ENCODE measurements at places on chromosomes 7 and 10. TPM values are rescaled to one million over a fixed set of nuclear protein-coding genes. Genes with fewer than 3 reads are reported as not detected.
A peak's percentile ranks its signal among the peaks of the same experiment; 100 is the strongest.

The GOLGA7B gene
- total RNA-seq = 0.68 TPM

DNA sequence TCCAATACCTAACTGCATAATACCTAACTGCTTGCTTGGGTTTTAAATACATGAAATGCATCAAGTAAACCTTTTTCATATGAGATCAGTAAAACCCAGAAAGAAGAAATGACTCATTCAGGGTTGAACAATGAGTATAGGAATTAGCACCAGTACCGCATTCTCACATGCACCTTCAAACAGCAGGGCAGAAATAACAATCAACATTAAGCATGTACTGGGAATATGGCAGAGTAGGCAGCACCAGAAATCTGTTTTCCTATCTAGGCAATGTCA lies 850.3 kb upstream of the SORCS1 start:
- DNase-seq = no peak

DNA sequence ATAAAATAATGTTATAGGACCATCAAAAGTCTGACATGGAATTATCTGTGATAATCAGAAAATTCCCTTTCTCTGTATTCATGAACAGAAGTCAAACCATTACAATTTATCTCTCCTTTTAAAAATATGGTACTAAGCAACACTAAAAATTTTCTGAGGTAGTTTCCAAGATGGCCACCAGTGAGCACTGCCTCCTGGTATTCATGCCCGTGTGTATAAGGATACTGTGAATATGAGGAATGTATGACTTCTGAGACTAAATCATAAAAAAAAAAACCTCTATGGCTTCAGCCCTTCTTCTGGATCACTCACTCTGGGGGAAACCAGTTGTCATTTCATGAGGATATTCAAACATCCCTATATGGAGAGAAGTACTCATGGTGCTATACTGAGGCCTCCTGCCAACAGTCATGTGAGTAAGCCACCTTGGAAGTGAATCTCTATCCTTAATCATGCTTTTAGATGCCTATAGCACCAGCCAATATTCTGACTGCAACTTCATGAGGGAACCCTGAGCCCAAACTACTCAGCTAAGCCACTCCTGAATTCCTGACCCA lies 41.1 kb downstream of the SIRT1 start:
- DNase-seq = peak; percentile 38

GRCh38 chr7:51295440-51296245 lies 21.0 kb downstream of the COBL start:
- no peak for DNase-seq

DNA sequence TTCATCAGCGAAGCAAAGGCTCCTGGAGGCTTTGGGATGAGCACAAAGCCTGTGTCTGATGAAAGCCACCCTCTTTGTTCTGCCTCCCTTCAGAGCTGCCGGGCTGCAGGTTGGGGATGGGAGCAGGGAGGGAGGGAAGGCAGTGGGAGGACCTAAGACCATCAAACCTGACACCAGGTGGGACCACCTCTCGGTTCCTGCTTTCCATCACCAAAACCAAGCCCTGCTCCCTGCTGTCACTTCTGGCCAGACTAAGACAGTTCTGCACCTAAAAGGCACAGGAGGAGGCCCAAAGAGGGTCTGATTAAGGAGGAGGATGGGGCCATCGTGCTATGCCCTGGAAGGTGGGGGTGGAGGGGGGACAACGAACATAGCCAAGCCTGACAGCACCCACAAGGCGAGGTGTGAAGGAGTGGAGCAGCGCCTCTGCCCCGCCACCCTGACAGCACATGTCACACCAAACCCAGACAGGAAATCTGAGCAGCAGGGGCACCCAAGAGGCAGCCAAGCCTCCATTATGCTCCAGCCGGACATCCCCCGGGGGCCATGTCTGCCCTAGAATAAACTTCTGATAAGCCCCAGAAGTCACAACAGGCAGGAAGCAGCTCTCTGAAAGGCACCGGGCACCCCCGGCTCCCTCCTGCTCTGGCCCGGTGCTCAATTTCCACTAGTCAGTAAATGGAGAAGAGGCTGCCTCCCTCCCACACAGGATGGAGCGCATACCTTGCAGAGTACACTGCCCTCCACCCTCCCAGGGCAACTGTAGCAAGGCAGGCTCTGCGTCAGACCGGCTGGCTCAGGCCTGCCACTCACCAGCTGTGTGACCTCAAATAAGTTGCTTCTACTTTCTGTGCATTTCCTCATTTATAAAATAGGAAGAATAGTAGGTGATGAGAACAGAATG lies 48.9 kb downstream of the DLG5 start:
- DNase-seq = peak; percentile 57

DNA sequence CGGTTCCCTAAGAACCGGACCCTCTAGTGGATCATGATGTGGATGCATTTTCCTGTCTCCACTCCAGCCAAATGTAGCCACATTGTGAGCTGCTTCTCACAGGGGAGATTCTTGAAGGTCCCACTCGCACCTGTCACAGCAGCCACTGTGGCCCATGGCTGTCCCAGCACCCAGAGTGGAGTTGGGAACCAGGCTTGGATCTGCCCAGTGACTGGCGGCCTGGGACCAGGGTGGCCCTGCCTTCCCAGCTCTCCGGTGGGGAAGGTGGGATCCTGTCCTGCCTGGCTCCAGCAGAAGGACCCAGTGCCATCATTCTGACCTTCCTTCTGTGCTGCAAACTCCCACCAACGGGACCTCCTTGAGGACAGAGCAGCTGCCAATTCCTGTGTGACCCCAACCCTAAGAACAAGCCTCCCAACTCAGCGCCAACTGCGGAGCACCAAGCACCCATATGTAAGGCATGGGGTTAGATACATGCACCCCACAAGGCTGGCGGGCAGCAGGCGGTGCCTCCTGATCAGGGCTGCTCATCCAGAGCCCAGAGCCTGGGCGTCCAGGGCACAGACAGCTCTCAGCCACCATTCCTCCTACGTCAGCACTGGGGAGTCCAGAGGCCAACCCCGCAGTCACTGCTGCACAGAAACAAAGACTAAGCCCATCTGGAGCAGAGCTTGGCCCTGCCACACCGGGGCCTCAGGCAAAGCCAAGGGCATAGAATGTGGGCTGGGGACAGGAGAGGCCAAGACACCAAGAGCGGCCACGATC lies 28.8 kb downstream of the EBF3 start:
- DNase-seq = no peak

DNA sequence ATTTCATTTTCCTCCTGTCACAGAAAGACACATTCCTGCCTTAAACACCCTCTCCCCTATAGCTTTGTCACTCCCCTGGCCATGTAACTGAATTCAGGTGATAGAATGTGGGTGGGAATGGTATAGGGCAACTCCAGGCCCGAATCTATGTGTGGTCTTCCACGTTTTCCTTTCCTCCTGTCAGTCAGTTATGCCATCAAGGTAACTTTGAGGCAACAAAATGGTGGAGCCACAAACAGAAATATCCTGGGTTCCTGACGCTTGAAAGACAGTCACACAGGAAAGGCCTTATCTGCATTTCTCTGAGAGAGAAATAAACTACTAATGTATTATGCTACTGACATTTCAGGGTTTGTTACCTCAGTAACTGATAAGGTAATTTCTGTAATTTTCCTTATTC lies 326.8 kb downstream of the HPSE2 start:
- no peak for DNase-seq

DNA sequence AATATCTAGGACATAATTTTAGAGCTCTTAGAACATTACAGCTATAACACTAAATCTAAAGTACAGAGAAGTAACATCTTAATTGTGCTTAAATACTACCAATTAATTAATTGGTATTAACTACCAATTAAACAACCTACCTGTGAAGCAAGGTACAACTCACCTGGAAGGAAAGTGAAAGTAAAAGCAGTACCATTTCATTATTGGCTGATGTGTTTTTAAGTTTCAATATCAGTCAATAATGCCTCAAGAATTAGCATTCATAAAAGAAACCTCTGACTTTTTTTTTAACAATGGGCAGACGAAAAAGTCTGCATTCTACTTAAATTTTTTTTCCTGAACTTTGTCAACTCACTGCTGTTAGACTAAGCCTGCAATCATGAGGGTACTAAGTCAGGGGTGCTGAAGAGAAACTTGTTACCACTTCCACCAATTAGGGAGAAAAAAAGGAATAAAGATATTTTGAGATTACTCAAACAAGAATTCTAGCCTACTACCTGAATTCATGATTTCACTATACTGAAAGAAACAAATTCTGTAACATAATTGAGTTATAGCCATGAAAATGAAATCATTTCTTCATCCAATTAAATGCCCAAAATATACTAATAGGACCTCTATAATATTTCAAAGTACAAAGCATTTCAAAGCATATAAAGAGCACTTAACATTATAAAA lies 19.9 kb downstream of the UPF2 start:
- DNase-seq = no peak

DNA sequence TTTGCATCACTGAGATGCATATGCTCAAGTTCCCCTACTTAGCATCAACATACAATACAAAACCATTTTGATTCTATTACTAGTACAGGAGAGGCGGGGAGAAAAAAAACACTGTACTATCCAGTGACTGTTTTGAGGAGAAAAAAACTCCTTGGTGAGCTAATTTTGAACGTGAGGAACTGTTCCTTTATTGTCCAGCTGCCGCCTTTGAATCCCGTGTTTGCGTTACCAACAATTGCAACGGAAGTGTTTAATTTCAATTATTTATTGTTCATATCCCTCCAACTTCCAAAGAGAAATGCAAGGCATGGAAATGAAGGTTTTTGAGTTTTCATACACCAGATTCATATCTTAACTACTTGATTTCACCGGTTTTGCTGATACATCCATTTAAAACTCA lies 66.4 kb upstream of the ARHGAP21 start:
- no peak for DNase-seq

All from foreskin keratinocyte (primary cell).